8988T (cell line): ENCODE measurements at places on chromosomes 6 and 20.
A peak's percentile ranks its signal among the peaks of the same experiment; 100 is the strongest.

DNA sequence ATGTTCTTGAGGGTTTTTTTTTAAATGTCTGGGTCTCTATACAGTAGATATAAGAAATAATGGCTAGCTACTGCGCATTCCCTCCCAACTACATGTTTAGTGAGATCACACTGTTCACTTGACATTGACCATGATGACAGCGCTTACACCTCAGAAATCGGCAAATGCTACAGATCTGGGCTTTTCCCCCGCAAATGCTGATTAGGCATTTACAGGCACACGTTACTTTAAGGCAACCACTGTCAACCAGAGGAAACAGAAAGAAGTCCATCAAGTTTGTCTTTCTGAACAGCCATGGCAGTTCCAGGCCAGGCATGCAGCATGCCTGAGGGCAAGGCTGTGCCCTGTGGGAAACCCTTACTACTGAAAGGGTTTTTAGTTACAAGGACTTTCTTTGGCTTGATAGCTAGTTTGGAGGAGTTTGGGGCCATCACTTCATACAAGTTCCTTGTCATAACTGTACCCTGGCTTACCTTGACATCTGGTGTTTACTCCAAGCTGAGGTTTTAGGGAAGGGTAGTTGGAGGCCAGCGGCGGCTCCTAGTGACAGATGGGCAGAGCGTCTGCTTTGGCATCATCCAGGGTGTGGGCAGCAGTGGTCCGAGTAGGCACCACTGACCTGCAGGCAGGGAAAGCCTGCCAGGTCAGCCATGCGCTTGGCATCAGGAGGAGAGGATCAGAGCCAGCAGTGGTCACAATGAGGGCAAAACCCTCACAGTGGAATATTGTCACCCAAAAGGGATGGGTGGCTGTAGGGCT, 43.0 kb downstream of the CFAP61 start:
- DNase-seq: no peak

GRCh38 chr6:162245830-162246420, 481.6 kb downstream of the PRKN start:
- DNase-seq: no peak

DNA sequence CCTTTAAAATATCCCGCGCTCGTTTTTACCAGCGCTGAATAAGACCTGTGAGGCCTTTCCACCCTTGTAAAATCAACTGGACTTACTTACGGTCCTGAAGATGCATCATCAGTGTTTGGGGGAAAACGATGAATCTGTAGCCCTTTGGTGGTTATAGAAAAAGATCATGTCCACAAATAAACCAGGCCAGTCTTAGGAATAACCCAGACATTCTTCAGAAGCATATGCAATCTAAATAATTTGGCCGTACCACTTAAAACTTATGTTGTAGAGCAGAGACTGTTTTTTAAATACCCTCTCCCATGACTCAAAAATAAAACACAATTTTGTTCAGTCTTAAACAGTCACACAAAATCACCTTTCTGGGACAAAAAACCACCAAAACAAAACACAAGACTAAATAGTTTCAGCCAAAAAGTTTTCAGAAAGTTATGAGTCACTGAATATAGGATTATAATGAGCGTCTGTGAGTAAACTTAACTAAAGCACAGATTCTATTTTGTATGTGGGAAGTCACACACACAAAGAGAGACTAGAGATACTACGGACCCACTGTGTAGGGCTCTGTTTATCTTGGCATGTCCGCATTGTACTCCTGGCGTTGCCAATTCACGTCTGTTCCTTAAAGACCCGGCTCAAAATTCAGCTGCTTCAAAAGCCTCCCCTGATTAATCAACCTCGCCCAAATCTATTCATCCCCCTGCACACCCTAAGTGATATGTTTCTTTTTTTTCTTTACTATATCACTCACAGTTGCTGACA, 26.5 kb upstream of the SMOC2 start:
- no peak for DNase-seq

GRCh38 chr20:45948742-45949541, 14.5 kb downstream of the PCIF1 start:
- no peak for DNase-seq

DNA sequence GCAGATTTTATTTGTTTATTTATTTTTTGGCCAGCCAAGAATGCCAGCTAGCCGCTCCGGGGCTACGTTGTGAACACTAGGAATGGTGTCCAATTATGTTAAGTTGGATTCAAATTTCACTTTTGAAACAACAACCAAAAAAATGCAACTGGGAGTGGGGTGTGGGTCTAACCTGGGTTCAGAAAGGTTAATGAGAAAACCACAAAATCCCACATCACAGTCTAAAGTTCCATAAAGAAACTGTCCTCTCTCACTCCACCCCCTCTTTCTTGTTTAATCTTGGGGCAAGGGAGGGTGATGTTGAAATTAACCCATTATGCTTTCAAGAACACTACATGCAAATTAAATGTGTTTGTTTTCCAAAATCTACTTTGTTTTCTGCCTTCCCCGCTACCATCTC, 77.2 kb downstream of the LINC00237 start:
- no peak for DNase-seq

- DNase-seq: no peak
Measured at GRCh38 chr6:7550433-7550801, 8.9 kb downstream of the DSP start.

DNA sequence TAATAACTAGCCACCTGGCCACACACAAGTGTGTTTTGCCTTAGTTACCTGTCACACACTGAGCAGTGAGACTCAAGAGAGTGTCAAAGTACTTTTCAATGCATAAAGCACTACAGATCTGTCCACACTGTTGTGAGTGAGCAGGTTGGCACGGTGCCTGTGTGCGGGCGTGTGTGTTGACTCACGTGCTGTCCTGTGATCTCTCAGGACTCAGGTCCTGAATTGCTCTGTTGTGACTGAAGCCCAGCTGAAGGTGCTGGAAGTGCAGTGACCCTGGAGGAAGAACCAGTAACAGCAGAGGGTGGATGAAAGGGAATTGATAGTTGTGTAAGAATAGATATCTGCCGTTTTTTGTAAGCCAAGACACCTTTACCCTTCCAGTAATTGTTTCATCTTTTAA, 18.3 kb downstream of the SLC16A10 start:
- DNase-seq: no peak

GRCh38 chr6:33665957-33666356, 44.8 kb downstream of the ITPR3 start:
- DNase-seq: no peak

DNA sequence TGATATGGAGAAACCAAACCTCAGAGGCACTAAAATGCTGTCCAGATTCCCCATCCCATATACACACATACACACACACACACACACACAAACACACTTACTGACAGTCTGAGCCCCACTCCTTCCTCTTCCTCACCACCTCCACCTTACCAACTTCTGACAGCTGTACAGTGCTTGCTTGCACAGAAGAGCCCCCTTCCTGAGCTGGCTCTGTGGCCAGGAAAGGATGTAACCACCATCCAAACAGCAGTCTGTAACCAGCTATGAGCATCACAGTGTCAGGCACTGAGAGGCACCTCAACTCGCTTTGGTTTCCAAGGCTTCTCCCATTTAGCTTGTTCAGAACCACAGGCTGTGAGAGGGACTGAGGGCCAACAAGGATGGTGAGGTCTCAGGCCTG, 5.9 kb upstream of the C6orf136 start:
- no peak for DNase-seq

- DNase-seq: no peak
Measured at GRCh38 chr6:99282479-99283062, 66.9 kb downstream of the FAXC start.

DNA sequence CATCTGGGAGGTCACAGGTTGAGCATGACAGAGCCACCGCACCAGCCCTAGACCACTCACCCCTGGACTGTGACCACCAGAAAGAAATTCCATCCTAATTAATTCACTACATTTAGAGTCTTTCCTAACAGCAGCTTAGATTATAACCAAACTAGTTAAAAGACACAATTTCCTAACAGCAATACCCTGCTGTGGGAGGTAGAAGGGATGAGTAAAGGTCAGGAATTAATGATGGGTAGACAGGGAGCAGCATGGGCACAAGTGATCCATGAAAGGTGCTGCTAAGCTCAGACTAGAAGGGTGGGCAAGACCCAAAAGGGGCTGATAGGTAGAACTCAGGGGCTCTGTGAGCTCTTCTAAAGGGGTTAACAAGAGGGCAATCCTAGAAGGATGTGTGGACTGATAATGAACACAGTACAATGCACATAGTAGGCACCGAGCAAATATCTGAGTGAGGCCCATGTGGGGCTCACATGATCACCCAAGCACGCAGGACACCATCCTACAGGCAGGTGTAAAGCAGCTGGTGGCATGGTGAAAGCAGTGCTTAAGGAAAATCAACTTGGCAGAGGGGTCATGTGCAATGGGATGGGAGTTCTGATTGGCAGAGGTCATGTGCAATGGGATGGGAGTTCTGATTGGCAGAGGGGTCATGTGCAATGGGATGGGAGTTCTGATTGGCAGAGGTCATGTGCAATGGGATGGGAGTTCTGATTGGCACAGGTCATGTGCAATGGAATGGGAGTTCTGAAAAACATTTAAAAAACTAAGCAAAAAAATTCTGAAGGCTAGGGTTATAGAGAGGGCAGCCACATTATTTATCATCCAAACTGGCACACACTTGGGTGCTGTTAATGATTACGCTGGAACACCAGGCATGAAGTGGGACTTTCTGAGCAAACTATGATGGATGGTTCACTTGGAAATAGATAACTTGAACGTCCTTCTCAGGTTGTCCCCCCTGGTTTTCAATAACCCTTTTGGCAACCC, 188.2 kb upstream of the FOXQ1 start:
- no peak for DNase-seq

- no peak for DNase-seq
Measured at GRCh38 chr6:37362101-37362828, 8.5 kb downstream of the RNF8 start.

- peak; percentile 31 for DNase-seq
Measured at GRCh38 chr6:148179786-148180185, 162.9 kb upstream of the SASH1 start.

DNA sequence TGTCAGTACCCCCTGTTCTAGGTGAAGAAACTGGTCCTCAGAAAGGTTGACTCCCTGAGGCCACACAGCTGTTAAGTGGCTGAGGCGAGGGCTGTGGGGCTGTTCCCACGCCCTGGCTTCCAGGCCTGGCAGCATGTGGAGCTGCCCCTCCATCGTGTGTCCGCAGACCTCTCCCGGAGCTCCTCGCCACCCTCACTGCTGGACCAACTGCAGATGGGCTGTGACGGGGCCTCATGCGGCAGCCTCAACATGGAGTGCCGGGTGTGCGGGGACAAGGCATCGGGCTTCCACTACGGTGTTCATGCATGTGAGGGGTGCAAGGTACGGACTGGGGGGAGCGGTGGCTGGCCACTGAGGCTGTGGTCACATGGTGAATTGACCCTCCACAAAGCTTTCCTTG, 32.2 kb upstream of the FANCE start:
- DNase-seq: no peak

DNA sequence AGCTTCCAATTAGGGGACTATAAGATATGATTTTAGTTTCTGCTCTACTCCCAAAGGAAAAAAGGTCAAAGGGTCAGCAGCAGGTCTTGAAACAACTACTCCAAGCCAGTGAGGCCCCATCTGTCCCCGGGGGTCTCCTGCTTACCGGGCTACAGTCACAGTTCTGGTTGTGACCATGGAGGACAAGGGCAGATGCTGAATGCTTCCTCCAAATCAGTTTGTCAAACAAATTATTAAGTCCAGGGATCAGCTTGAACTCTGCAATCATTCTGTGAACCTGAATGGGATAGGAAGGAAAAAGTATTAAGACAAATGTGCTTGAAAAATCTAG, 60.2 kb downstream of the MYH7B start:
- no peak for DNase-seq

DNA sequence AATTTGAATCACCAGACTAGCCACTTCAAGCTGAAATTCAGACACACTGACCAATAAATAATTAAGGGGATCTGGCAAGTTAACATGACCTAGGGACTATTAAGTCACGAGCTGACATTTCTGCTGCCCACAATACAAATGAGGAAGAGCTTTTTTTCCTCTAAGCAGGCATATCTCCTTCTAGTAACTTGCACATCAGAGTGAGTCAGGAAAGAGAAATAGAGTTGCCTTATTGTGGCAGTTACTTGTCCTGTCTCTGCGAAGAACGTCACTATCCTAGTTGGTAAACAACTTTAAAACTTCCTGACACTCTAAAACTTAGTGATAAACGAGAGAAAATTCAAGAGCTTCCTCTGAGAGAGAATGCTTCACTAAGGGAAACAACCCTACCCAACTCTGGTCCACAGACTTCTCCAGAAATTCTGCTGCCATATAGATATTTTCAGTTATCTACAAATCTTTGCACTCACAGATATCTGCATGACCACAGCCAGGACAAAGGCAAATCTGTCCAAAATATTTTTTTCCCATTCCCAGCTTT, 4.2 kb downstream of the PLA2G7 start:
- no peak for DNase-seq

DNA sequence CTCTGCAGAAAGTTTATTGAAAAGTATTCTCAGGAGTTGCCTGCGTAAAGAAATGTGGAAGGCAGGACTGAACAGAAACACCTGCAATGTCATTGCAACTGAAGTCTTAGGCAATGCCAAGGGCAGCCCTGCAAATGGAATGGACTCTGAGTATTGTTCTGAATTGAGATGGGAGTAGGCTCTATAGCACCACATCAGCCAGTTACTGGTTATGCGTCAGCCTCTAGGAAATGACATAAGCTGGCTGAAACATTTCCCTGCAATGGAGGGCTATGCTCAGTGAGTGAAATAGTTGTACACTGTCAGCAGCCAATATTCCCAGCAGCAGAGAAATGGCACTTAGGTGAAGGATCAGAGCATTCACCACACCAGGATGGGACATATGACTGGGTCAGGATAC, 13.8 kb upstream of the GJE1 start:
- no peak for DNase-seq

GRCh38 chr6:49633541-49633940, 3.1 kb downstream of the RHAG start:
- DNase-seq: no peak

- no peak for DNase-seq
Measured at GRCh38 chr6:110250838-110251237, 70.6 kb downstream of the CDC40 start.

DNA sequence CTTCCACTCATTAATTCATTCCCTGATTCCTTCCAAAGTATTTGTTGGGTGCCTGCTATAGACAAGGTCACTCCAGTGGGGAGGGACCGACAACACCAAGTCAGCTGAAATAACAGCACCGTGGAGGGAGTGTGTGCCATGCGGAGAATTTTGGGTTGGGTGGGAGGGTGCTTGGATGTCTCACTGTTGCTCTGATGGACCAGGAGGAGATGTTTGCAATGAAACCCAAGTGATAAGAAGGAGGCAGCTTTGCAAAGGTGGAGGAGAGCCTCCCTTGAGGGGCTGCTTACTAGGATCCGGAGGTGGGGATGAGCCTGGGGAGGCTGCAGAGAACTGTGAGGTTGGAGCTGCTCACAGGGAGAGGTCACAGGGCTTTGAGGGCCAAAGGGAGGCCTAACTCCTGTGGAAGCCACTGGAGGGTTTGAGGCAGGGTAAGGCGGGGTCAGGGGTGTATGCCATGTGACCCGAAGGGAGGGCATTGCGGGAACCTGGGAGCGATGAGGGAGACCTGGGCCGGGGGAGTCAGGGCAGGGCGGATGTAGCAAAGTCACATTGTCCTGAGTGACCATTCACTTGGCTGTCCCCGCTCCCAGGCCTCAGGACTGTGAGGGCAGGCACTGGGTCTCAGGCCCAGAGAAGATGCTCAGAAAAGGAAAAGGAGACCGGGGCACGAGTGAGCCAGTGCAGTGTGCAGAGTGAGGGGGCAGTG, 124.5 kb downstream of the PHACTR3 start:
- DNase-seq: no peak
